Left ventricle myocardium inferior (tissue), 1 donor: ENCODE measurements at places on chromosomes 13 and 19.

GRCh38 chr19:18361646-18362045, 21.2 kb downstream of the PGPEP1 start:
- DNase-seq = no peak

DNA sequence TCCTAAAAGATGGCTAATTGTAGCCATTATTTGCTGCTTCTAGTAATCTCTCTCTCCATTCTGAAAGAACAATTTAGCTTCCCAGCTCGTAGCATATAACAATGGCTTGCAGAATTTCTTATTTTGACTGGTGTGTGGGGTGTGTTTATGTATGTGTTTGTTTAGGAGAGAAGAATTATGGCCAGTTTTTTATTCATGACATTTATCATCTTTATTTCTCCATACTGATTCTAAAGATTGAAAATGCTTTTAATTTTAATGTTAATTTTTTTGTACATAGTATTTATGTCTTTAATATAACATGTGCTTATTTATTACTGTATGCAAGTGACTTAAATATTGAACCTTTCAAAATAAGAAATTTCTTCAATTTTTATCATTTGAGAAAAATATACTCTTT, 115.8 kb upstream of the TMTC4 start:
- no peak for DNase-seq

DNA sequence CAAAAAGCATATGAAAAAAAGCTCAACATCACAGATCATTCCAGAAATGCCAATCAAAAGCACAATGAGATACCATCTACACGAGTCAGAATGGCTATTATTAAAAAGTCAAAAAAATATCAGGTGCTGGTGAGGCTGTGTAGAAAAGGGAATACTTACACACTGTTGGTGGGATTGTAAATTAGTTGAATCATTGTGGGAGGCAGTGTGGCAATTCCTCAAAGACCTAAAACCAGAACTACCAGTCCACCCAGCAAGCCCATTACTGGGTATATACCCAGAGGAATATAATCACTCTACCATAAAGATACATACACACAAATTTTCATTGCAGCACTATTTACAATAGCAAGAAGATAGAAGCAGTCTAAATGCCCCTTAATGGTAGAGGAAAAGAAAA, 529.9 kb downstream of the SLITRK1 start:
- DNase-seq = no peak

- DNase-seq = no peak
These were observed 52.0 kb upstream of the ARGLU1 start for GRCh38 chr13:106619688-106620555.

DNA sequence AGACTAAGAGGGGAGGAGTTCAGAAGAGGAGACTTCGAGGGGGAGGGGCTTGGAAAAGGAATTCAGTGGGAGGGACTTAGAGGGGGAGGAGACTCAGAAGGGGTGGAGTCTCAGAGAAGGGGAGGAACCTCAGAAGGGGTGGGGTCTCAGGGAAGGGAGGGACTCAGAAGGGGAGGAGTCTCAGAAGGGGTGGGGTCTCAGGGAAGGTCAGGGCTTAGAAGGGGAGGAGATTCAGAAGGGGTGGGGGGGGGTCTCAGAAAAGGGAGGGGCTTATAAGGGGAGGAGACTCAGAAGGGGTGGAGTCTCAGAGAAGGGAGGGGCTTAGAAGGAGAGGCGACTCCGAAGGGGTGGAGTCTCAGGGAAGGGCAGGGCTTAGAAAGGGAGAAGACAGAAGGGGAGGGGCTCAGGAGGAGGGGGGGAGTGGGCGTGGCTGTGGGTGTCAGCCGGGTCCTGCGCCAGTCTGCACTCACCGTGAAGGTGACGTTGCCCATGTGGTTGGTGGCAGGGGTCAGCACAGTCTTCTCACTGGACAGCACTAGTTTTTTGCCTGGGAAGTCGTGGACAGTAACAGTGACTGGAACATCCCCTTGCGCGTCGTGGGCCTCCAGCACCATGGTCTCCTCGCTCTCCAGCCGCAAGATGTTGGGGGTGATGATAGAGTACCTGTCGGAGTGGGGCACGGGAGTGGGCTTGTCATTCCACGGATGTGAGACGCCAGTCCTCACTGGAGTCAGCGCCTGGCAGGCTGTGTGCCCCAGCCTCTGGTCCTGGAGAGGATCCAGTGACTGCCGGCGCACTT, 1.5 kb downstream of the C3 start:
- DNase-seq = no peak

DNA sequence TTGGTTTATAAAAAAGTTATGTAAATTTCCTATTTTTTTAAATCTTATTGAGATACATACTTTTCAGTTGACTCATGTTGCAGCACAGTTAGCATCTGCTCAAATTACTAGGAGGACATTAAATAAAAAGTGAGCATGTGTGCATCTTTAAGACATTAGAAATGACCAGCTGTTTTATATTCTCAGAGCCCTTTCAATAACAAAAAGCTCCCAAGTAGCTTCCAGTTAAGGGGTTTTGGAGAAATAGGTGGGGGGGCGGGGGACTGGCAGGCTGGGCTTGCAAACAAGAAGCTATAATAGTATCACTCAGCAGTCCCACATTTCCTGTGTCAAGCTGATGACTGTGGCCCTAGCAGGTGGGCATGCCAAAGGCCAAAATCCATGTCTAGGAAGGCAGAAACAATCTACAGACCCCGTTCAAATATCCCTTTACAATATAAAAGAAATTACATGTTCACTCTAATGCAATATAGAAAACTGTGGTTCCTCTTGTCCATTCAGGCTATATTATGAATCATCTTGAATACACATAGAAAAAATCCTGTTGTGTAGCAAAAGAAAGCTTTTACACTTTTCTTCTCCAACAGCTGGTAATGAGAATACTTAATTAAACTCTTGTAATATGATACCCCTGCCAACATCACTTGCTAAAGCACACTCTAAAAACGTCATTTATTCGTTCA, 1713.2 kb upstream of the SLC10A2 start:
- DNase-seq = no peak

DNA sequence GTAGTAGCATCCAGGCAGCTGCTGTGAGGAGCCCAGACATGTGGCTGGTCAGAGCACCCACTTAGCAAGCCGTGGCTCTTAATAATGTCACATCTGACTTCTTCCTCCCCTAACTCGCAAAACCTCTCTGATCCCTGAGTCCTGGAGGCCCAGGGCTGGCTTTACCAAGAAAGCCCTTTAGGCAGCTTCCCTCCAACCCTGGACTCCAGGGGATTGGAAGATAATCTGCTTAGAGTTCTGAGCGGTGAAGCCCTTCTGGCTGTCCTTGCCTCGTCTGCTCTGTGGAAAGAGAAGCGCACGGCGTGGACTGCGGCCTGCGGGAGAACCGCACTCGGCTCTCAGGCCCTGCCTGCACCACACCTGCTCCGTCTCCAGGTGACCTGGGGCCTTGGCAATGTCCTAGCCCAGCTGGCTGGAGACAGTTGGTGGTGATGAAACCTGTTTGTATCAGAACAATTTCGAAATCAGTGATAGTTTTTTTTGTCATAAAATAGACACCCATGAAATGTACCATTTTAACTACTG, 64.5 kb upstream of the MCF2L start:
- no peak for DNase-seq

DNA sequence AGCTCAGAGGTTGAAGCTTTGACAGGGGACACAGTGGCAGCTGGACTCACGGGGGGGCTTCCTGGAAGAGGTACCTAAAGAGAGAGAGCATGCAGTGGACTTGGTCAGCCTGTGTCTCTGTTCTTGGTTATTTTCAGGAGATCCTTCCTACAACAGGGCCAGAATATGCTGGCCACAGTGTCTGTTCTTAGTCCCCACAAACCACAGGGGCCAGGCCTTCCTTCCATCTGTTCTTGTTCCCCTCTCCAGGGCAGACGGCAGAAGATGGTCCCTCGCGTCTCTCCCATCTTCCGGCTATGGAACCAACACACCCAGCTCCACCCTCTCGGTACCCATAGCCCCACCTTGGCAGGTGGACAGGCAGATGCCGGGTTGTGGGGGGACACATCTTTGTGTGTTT, 24.8 kb downstream of the MAST3 start:
- DNase-seq = no peak

DNA sequence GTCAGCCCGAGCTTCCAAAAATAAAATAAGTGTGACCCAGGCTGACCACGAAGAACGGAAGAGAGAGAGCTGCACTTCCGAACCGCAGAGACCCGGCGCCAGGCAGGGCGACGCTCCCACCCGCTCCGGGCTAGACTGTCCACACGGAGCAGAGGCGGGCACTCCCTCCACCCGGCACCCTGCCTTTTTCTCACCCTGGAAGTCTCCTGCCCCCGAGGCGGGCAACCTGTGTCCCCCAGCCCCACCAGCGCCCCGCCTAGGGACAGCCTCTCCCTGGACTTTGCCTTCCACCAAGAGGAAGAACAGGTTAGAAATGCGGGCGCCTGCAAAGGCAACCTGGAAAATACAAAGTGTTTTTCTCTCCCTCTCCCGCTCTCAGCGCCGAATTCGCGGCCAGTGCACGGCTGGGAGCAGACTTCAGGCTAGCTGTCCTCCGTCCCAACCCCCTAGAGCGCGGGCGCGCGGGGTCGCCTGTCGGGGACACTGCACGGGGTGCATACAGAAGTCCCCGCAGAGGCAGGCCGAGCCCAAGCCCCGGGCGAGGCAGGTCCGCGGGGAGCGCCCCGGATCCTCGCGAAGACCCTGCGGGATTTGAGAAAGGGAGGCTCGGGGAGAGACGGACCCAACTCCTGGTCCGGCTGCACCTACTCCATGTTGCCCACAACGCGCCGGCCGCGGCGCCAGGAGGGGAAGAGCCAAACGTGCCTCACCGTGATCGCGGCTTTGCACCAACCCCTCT, 845 bp downstream of the SPRY2 start:
- peak; percentile 52 for DNase-seq

- no peak for DNase-seq
These were observed 9.4 kb upstream of the PROZ start for GRCh38 chr13:113148940-113149503.

DNA sequence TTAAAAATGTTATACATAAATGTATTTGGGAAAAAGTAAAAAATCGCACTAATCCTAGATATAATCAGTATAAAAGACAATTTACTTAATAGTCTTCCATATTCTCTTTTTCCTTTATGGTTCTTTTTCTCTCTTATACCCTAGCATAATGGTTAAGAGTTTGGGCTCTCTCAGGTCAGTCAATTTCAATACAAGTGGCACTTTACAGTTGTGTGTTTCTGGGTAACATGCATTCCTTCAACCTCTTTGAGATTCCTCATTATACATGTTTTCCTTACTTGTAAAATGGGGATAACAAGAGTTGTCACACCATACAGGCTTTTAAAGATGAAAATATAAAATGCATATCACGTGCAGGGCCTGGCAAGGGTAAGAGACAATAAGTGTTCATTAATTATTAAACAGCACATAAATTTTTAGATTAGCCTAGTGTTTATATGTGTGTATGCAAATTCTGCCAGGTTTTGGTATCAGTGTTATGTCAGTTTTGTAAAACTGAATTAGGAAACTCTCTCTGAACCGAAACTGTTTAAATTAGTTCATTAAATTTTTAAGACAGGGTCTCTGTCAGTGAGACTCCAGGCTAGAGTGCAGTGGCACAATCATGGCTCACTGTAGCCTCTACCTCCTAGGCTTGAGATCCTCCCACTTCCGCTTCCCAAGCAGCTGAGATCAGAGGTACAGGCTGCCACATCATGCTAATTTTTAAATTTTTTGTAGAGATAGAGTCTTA, 49.8 kb downstream of the ELF1 start:
- no peak for DNase-seq

GRCh38 chr13:22127277-22128164, 456.6 kb downstream of the FGF9 start:
- DNase-seq = no peak

- DNase-seq = no peak
These were observed 2.5 kb downstream of the KIR2DL4 start for GRCh38 chr19:54805665-54806515.

GRCh38 chr13:47798906-47799305, 202.2 kb downstream of the SUCLA2 start:
- no peak for DNase-seq

GRCh38 chr19:658916-659839, 3.8 kb downstream of the RNF126 start:
- peak; percentile 65 for DNase-seq

DNA sequence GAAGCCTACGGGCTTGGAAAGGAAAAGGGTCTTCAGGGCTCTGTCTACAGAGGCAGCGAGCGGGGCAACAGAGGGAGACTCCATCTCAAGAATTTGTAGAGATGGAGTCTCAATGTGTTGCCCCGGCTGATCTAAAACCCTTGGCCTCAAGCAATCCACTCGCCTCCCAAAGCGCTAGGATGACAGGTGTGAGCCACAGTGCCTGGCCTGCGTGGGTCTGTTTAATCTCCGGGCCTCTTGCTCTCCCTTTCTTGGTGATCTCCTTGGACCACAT, 8.1 kb downstream of the RPS9 start:
- DNase-seq = no peak

DNA sequence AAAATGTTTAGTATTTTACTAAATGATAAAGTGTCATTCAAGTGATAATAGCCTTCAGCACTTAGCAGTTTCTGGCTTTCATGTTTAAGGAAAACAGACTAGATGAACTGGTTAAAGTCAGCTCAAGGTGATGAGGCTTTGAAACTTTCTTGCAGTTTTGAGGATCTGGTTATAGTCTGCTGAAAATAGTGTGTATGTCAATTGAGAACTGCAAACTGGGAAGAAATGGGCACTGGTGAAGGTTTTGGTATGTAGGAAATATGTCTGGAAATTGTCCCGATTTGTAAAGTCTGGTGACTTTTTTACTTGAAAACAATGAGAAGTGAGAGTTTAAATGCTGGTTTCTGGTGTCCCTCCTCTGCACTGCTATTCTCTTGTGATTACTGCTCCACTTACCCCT, 36.8 kb upstream of the SOX21 start:
- DNase-seq = no peak

GRCh38 chr19:33788676-33789075, 8.0 kb upstream of the KCTD15 start:
- no peak for DNase-seq

- DNase-seq = no peak
These were observed 1092.3 kb downstream of the EFNB2 start for GRCh38 chr13:105442949-105443699.

DNA sequence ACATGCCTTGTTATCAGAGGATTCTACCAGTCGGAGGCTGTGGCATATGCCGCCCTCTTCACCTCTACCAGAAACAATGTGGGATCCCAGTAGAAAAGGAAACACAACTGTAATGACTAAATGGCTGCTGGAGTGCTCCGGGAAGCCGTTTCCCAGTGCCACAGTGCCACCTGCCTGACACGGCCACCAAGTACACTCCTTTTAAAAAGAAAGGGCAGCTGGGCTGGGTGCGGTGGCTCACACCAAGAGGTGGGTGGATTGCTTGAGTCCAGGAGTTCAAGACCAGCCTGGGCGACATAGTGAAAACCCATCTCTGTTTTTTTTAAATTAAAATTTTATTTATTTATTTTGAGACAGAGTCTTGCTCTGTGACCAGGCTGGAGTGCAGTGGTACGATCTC, 67.3 kb downstream of the TRPM4 start:
- peak; percentile 32 for DNase-seq
